CD4-positive, alpha-beta T cell (primary cell): ENCODE measurements at places on chromosomes 12 and 14.

DNA sequence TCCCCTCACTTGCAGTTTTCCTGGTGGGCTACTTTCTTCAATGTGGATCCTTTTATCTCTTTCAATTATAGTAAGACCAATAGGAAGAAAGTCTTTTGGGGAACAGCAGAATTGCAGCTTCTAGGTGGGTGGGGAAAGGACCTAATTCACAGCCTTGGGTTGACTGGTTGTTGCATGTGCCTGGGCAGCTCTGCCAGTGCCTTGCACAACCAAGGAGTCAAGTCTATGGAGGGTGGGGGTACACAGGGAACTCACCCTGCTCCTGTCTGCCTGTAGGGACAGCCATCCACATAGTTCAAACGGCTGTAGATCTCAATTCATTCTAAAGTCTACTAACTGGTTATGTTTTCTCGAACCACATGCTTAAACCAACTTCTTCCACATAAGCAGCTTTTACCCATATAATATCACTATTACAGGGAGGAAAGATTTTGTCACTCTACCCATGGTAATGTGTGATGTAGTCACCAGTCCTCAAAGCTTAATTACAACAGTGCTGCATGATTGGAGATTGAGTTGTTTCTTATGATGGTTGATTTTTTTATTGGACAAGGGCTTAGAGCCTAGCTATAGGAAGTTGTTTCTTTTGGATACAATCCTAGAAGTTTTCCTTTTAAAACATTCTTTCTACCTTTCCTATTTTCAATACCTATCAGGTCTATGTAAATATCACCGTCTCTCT, 117.7 kb upstream of the FRMD6 start:
- no peak for DNase-seq

- DNase-seq: no peak
These were observed 52.2 kb upstream of the PLBD1 start for GRCh38 chr12:14619741-14620501.

DNA sequence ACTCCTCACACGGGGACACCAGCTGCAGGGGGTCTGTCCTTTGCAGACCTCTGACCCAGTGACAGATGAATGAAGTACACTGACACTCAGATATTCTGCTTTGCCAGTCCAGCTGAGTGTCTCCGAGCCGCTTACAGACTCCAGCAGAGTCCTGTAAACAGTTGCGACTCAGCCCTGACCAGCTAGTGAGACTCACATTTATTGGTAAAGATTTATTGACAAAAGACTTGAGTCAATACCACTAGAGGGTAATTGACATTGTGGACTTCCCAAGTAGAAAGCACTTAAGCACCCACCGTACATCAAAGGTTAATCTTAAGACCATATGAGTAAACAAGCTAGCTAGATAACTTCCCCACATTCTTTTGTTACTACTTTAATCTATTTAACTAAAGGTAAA, 9.8 kb upstream of the FKBP4 start:
- no peak for DNase-seq

DNA sequence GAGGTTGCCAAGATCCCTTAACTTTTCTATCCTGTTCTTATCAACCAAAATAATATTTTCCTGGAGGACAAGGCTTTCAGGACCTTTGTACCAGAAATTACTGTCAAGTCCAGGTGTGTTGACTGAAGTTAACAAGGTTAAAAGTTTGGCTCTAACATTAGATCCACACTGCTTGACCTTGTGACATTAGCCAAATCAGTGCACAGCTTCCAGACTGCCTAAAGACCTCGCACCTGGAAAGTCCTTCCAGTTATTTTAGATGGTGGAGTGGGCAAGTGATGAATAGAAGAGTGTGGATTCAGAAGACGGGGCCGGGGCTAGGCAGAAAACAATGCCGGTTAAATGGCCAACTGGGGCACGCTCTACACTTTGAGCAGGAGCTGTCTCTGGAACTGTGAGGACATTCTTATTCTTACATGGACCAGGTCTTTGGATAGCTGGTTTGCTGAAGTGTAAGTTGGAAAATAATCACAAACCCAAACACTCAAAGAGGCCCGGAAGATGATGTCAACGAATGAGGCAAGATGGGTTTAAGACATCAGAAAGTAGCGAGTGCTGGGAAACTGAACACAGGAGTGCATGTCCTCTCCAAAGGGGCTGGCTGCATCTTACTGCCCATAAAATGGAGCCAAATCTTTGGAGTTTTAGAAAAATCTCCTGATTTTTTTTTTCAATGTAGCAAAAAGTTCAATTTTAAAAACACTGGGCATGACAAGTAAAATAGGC, 56.3 kb downstream of the NIN start:
- no peak for DNase-seq

DNA sequence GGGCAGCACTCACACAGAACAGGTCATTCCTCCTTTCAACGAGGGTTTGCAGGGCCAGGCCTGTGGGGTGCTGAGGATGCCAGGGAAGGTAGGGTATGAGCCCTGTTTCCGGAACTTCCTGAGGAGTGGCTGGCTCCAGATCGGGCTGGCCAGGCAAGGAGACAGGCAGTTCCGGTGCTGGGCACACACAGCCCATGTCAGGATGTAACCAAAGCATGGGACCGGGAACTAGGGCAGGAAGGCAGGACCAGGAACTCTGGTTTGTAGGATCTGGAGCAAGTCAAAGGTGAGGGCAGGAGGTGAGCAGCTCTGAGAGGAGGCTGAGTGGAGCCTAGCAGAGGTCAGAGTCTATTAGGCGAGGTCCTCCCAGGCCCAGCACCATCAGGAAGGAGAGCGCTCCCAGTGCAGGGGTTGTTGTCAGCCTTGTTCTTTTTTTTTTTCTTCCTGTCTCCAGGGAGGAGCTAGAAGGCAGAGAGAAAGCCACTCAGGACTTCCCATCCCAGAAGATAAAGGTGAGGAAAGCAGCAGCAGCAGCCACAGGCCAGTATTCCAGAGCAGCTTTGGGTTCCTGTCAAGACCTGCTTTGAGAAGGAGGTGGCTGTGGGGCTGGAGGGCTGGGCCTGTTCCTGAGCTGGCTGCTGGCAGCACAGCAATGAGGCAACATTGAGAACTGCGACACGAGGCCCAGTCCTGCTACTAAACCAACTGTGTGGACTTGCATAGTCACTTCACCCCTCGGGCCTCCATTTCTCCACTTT, 49.0 kb upstream of the PTGR2 start:
- no peak for DNase-seq

GRCh38 chr14:35879654-35880249, 53.6 kb downstream of the BRMS1L start:
- peak; percentile 23 for DNase-seq

- DNase-seq: no peak
These were observed 6.1 kb upstream of the GPR132 start for GRCh38 chr14:105071326-105071725.

GRCh38 chr12:70448371-70448770, 82.3 kb downstream of the KCNMB4 start:
- no peak for DNase-seq

DNA sequence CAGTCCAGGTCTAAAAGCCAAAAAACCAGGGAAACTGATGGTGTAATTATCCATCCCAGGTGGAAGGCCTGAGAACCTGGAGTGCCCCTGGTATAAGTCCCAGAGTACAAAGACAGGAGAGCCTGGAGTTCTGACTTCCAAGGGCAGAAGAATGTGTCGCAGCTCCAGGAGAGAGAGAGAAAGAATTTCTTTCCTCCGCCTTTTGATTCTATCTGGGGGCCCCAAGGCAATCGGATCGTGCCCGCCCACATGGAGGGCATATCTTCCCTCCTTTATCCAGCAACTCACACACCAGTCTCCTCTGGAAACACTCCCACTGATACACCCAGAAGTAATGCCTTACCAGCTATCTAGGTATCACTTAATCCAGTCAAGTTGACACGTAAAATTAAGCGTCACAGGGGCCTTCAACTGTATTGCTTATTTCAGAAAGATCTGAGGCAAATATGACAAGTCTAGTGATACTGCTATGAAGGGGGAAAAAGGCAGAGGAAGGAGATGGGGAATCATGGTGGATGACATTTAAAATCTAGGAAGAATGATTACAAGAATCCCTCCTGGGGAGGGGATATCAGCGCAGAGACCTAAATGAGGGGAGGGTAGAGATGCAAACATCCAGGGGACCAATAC, 30.5 kb upstream of the LRP6 start:
- DNase-seq: no peak

- no peak for DNase-seq
These were observed 47.6 kb downstream of the SH2B3 start for GRCh38 chr12:111453071-111453989.
